ENCODE measurements at places on chromosomes 4 and X.

GRCh38 chrX:39811376-39811775, 286.4 kb downstream of the BCOR start:
- no peak for DNase-seq

DNA sequence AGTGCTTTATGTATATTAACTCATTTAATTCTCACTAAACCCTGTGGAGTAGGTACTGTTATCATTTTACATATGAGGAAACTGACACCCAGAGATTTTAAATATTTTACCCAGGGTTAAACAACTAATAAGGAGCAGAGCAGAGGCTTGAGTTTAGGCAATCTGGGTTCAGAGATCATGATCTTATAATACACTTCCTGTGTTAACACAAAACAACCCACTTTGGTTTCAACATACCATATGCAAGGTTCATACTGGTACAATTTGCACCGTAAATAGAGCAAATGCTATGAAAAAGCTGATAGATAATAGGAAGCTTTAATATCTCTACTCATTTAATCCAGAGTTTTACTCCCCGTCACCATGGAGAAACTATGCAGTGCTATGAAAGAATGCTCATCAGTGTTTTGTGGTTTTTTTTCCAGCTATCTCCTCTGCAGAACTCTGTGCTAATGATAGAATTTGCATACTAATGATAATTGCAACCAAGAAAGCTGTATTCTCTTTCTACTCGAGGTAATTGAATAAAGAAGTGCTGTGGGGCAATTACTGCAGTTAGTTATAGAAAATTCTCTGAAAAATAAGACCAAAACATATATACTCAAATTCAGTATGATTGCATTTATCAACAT, 138.8 kb upstream of the MAP9 start:
- no peak for DNase-seq

GRCh38 chr4:107630185-107630705, 89.8 kb downstream of the PAPSS1 start:
- no peak for DNase-seq

DNA sequence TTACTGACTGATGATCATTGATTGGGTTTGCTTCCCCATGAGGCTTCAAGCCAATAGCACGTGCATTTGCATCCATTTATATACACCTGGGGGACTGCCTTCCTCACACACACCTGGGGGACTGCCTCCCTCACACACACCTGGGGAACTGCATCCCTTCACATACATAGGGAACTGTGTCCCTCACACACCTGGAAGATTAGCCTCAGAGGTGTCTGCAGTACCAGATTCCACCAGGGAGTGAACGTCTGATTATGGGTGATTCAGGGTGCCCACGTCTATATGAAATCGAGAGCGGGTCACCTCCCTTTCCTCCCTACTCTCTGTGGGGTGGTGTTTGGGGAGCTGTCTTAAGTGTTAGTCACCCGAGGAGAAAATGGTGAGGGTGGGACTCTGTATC, 16.9 kb downstream of the CD99 start:
- no peak for DNase-seq

DNA sequence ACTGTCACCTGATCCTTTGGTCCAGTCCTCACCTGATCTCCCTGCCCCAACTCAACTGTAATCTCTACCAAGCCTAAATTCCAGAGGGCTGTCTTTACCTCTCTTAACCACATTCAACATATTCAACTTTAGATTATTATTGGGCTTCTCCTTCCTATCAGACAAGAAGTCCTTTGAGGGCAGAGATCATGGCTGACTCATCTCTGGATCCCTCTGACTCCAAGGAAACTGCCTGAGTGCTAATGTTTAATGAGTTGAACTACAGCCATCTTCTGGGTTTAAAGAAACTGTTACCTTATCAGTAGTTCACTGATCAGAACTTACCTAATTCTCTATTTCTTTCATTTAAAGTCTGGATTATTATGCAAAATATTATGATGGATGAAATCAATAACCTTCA, 135.7 kb downstream of the GPC3 start:
- no peak for DNase-seq

DNA sequence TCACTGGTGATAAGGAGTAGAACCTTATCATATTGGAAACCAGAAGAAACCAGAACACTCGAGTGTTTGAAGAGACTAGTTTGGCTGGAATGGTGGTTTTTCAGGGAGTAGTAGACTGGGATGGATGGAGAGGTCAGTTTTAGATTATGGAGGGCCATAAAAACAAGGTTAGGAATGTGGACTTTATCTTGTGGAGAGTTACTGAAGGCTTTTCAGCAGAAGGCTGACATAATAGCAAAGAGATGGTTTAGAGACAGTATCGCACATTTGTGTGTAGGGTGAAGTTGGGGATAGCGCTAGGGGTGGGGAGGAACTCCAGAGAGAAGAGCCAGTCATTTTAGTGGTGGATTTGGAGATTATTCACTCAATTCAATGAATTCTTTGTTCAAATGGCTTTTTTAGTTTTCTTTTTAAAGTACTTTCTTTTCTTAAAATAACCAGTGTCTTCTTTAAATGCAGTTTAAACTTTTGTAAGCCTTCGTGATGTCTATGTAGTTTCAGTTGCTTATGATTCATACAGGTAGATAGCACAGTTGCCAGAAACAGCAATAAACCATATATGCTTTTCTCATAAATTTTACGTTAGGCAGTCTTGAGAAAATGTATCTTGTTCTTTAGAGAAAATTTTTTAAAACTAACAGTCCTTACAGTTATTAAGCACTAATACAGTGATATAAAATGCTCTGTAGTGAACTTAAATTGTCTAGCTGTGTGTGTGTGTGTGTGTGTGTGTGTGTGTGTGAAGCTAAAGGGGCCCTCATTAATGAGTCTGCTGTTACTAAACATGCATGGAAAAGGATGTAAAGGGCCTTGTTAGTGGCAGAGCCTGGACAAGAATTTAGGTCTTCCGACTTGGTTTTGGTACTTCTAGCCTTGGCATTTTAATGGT, 3.8 kb downstream of the ARHGAP10 start:
- no peak for DNase-seq

GRCh38 chr4:154982187-154983047, 201.3 kb downstream of the RBM46 start:
- DNase-seq: no peak

- DNase-seq: no peak
These were observed 55.8 kb downstream of the CASP3 start for GRCh38 chr4:184593461-184593860.

GRCh38 chr4:180706766-180707165, 1536.4 kb upstream of the TENM3 start:
- no peak for DNase-seq

GRCh38 chr4:155474758-155475157, 98.0 kb upstream of the MAP9 start:
- no peak for DNase-seq

DNA sequence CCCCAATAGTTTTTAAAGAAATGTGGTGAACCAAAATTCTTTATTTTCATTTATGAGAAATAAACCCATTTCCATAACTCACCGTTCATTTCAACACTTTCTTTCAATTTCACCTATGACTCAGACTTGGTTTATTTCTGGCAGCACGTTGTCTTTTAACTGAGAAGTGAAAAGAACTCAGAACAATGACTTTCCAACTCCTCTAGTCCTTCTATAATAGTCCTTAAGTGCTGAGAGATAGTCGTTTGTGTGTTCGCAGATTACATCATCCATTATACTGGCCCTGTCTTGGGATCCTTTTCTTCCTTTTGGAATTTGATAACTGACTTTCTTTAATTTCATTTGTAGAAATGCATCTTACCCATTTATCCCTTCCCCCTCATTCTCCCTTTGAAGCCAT, 113.6 kb downstream of the GLUD2 start:
- no peak for DNase-seq

DNA sequence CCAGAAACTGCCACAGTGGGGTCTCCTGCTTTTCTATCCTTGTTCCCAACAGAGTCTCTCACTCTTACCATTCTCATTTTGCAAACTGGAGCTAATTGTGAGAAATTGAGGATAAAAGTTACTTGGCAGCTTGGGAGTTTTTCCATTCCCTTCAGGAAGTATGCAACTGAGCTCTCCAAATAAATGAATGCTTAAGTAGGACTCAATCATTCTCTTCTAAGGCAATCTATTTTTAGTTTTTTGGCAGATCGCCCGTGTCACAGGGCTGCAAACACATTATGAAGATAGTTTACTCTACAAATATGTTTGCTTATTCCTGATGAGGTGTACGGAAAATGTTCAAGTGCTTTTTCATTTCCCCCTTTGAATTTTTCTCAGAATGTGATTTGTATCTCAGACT, 5.3 kb downstream of the ASB11 start:
- no peak for DNase-seq

GRCh38 chrX:147978931-147979330, 2.2 kb upstream of the FMR1NB start:
- no peak for DNase-seq

DNA sequence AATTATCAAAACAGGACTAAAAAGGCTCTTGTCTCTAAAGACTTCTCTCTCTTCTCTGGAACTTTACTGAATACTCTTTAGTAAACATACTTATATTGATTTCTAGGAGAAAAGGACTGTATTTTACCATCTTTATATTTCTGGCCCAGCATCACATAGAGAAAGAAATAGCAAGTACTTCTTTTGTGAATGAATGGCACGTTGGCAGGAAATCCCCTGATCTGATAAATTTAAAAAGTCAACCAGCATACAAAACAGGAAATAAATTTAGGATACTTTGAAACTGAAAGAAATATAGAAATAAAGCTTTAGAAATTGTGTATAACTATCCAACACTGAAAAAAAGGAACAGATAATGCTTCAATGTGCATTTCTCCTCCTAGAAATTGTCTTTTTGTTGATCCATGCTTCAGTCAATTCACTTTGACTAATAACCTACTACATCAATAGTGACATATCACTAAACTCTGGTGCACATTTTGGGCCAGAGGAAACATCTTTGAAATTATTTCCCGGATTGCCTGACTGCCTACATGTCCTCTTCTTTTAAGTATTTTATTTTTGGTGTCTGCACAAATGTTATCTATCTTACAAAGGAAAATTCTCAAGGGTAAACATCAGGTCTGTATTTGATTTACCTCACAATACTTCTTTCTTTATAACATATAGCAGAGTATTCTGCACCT, 183.5 kb upstream of the FSTL5 start:
- no peak for DNase-seq

GRCh38 chrX:106039920-106040319, 1.4 kb upstream of the SERPINA7 start:
- no peak for DNase-seq

- no peak for DNase-seq
These were observed 96.8 kb downstream of the NSUN7 start for GRCh38 chr4:40846532-40846931.

DNA sequence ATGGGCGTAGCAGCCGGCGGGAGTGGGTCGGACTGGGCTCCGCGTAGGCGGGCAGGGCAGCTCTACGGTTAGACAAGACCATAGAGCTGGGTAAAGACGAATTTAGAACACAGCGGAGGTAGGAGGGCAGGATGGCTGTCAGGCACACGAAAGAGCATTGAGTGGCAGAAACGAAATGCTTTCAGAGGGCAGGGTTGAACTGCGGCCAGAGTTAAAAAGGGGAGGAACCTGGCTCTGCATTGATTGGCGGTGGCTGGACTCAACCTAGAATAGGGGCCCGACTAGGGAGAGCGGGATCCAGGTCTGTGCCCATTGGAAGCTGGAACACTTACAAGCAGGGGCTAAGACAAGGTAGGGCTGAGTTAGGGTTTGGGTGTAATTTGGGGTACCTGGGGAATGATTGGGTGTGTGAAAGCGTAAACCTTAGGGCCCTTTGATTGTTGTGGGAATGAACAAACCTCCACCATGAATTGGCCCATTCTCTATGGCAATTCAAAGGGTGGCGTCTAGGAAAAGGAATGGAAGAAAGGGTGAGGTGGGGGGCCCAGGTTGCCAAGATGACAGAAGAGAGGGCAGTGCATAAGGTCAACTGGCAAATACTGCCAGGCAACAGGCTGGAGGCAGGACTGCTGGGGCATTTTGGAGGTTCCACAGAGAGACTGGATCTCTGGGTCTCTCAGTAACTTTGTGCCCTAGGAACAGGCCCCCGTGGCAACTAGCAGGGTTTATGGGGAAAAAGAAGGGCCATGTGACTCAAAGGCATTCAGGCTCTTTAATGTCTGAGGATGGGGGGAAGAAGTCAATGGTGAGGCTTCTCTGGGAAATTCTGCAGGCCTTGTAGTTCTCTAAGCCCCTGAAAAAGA, 911 bp upstream of the ELK1 start:
- no peak for DNase-seq

- no peak for DNase-seq
These were observed 12.1 kb upstream of the CC2D2A start for GRCh38 chr4:15457406-15458201.

DNA sequence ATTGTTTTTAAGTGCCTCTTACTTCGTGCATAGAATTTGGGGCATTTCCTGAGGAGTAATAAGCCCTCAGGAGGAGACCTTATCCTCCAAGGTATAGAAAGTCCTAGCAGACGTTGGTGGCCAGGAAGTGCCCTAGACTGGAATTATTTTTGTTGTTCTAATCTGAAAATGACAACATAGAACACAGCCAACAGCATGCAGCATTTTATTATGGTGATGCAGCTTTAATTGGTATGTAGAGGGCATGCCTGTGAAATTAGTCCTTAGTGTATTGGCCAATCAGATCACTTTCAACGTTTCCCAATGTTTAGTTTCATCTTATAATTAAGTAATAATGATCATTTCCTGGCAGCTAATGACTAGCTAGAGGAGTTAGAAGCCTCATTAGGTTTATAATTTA, 199.2 kb downstream of the SHROOM3 start:
- no peak for DNase-seq

DNA sequence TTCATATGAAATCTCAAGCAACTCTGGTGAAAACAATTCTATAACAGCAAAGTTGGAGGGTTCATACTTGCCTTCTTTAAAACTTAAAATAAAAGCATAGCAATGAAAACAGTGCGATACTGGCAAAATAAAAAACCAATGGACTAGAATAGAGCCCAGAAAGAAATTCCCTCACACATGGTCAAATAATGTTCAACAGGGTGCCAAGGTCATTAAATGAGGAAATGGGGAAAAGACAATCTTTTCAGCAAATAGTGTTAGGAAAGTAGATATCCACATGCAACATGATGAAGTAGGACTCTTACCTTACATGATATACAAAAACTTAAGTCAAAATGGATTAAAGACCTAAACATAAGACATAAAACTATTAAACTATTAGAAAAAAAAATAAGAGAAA, 970.2 kb upstream of the AGA start:
- DNase-seq: no peak

DNA sequence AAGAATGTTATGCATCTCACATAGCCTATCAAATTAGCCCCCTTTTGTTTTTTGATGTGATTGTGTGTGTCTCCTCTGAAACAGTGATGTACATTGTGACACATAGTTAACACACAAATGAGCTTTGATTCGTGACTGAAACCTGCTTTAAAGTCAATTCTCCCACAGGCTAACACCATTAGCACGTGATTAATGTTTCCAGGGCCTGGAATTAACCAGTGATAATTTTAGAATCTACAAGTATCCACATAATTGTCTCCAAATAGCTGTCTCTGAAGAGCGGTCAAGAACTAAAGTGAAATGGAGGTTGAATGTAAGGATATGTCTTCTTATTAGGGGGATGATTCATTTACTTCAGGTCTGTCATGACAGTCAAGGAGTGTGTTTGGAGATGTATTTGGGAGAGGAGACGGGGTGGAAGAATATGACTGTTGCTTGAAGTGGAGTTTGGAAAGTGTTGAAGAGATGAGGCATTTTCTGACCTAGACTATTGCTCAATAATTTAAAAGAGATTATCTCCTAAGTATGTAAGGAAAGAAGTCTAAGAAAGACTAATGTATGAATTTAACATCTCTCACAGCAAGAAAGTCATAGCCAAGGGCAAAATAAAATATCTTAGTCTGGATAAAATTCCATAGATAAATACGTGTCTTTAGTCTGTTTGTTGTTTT, 13.7 kb upstream of the RASGEF1B start:
- no peak for DNase-seq

GRCh38 chrX:120269373-120270035, 18.9 kb downstream of the ZBTB33 start:
- DNase-seq: no peak

All from GF-D8 (cell line).